ENCODE measurements at places on chromosomes 2 and 18. TPM values are rescaled to one million over a fixed set of nuclear protein-coding genes. Genes with fewer than 3 reads are reported as not detected.

TLX2 gene
- not detected for total RNA-seq

MTCL1 gene
- total RNA-seq = 0.43 TPM

PID1 gene
- total RNA-seq = 0.36 TPM

TXNDC2 gene
- total RNA-seq = not detected

PMS1 gene
- total RNA-seq = 27.6 TPM

PMAIP1 gene
- 61.4 TPM for total RNA-seq

RGPD3 gene
- total RNA-seq = 0.16 TPM

SP140 gene
- 68.0 TPM for total RNA-seq

OTOF gene
- total RNA-seq = 0.20 TPM

TNFRSF11A gene
- 4.6 TPM for total RNA-seq

DNER gene
- 0.07 TPM for total RNA-seq

MGAT4A gene
- total RNA-seq = 185 TPM

CHRNG gene
- not detected for total RNA-seq

UGT1A4 gene
- not detected for total RNA-seq

TUBA4A gene
- total RNA-seq = 121 TPM

MOB1A gene
- total RNA-seq = 156 TPM

IL1F10 gene
- total RNA-seq = not detected

CEP68 gene
- total RNA-seq = 24.1 TPM

TNP1 gene
- total RNA-seq = not detected

GPR75 gene
- 2.6 TPM for total RNA-seq

SCYGR4 gene
- not detected for total RNA-seq

TUBA3D gene
- not detected for total RNA-seq

CFAP221 gene
- not detected for total RNA-seq

PROC gene
- total RNA-seq = not detected

COQ10B gene
- 27.4 TPM for total RNA-seq

GRHL1 gene
- 0.07 TPM for total RNA-seq

SKA1 gene
- 1.4 TPM for total RNA-seq

SRD5A2 gene
- total RNA-seq = not detected

THOC1 gene
- total RNA-seq = 53.7 TPM

SAP130 gene
- 29.2 TPM for total RNA-seq

HS6ST1 gene
- 15.4 TPM for total RNA-seq

AQP12A gene
- not detected for total RNA-seq

EFR3B gene
- total RNA-seq = 0.09 TPM

All from T-cell (primary cell).